ENCODE measurements at places on chromosomes 1 and 21.
A peak's percentile ranks its signal among the peaks of the same experiment; 100 is the strongest.

DNA sequence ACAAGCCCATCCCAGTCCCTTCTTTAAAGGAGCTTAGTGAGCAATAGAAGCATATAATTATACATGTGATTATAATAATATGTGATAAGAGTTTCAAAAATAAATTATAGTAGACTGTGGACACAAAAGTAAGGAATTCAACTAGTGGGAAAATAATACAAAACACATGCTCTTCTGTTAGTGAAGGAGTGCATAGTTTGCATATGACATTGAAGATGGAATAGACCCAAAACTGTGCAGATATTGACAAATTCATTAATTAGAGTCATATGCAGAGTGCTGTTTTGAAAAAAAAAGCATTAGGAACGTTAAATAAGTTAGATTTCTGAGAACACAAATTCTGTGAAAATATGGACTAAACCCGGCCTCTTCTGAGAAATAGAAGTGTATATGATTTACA is 278.8 kb downstream of the ASTN1 start:
- no peak for DNase-seq

GRCh38 chr1:177256153-177257075 is 85.7 kb downstream of the BRINP2 start:
- DNase-seq: no peak

DNA sequence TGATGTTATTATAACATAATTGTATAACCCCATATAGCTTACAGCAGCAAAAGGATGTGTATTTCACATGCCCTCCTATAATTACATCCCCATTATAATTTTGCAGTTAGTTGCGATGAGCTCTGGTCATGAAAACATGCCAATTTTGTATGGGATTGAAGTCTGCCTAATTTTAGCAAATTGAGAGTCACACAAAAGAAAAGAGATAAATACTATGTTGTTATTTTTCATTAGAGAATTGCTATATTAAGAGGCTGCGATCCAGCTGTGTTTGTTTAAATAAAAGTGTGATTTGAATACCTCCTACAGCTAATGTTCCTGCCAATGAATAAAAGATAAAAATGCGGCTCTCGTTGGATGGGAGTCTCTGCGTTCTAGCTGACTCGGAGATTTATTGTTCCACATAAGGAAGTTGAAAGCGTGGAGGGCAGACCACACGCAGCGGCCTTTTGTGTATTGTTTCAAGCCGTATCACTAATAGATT is 461.0 kb upstream of the NFIA start:
- DNase-seq: no peak

DNA sequence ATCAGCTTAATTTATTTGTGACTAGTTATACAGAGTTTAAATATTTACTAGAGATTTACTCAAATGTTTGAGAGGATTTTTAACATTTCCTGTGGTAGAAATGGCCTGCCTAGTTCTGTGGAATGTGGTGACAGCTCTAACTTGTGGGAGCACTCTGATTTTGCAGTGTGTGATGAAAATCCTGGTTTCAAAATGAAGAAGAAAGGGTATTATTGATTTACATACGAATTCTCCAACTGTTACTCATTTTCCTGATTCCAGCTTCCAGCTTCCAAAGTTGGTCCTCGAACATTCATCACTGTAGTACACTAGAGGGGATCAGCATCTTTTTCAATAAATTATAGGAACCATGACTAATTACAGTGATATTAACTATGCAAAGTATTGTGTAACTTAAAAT is 462.7 kb upstream of the PKN2 start:
- DNase-seq: no peak

DNA sequence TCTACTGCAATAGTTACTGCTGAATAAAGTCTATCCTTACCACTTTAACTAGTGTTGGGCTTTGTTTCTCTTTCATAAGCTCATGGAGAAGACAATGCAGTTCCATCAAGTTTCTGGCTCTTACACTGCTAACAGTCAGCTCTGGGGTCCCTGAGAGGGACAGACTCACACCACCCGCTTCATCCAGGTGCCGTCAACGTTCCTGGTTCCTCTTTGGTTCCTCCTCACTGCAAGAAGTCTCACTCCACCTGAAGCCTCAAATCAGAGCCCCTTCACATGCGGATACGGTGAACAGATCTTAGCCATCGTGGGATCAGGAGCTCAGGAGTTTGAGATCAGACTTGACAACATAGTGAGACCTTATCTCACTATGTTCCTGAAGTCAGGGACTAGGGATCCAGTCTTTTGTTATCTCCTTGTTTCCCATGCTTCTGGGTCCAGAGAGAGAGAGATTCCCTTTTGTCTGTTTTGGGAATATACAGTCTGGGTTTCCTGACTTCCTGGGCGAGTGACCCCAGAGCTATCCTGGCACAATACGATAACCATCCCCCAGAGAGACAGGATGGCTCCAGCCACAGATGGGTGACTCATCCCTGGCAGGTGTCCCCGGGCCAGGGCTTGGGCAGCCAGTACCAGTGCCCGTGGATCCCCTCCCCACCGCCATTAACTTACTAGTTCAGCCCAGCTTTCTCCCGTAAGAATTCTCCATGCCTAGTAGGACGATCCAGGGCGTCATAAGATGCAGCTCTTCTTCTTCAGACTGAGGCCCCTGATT is 14.3 kb upstream of the PCP4 start:
- no peak for DNase-seq

- DNase-seq: no peak
Observed at GRCh38 chr1:177589166-177589565, 380.7 kb downstream of the SEC16B start.

DNA sequence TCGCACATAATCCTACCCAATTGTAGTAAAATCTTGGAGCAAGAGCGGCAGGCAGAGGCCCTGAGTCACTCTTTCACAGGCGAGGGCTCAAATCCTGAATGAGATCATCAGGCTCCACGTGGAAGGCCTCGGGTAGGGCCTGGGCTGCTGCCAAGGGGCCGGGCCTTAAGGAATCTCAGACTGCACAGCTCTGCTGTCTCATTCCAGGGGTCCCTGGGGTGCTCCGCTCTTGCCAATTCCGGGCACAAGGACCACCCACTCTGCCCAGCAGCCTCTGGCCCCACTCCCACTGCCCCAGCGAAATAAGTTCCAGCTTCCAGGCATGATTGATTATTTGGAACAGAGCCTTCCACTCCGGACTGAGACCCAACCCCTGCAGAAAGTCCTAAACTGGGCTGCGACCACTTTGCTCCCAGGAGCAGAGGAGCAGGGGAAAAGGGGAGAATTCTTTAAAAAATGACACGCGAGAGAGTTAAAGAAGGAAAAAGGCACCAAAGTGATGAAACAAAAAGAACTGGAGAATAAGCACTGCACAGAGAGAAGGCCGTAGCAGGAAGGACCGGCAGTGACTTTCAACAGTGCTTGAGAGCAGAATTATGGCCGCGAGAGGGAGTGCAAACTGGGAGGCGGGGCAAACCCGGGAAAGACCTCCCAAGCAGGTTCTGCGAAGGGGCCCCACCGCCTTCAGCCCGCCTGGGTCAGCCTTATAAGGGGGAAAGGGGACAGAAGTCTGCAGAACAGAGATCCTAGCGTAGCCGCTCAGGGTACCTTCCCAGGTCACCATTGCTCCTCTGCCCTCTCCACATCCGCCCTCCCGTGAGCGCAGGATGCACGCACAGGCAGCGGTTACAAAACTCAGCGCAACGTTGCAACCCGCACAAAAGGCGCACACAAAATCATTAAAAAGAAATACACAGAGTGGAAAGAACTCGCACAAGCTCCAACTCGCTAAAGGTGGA is 2.0 kb downstream of the ADAMTS1 start:
- DNase-seq: peak; percentile 69

- no peak for DNase-seq
Observed at GRCh38 chr1:17273096-17273495, 24.2 kb downstream of the PADI3 start.

- DNase-seq: no peak
Observed at GRCh38 chr1:54813485-54814125, 12.5 kb upstream of the TTC22 start.

DNA sequence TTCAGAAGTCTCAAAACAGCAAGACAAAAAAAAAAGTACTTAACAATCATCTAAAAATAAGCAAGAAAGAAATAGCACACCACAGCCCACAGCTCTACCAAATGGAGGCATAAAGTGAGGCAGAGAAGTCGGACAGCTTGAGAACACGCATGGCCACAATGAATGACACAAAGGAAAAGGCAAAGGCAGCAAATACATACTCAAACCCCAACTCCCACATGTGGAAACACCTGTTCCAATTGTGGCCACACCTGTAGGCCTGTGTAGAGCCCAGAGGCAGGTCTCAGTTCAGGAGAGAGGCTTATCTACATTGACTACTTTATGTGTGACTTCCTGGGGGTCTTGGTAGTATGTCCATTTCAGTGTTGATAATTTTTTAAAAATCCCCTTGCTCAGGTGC is 543.5 kb downstream of the LMO4 start:
- no peak for DNase-seq

- DNase-seq: no peak
Observed at GRCh38 chr1:74415935-74416334, 96.5 kb downstream of the LRRC53 start.

DNA sequence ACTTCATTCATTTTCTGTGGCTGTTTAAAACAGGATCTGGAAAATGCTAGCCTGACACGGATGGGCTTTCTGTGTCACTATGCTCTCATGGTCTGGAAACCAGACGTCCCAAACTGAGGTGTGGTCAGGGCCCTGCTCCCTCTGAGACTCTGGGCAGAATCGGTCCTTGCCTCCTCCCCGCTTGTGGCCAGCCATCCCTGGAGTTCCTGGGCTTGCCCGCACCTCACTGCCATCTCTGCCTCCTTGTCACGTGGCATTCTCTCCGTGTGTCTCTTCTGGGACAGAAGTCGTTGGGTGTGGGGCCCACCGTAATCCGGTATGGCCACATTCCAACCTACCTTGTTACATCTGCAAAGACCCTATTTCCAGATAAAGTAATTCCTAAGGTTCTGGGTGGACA is 10.1 kb upstream of the ACTRT2 start:
- DNase-seq: no peak

All from GF-D8 (cell line).